ENCODE measurements at places on chromosomes 12 and 14. TPM values are rescaled to one million over a fixed set of nuclear protein-coding genes. Genes with fewer than 3 reads are reported as not detected.

DNA sequence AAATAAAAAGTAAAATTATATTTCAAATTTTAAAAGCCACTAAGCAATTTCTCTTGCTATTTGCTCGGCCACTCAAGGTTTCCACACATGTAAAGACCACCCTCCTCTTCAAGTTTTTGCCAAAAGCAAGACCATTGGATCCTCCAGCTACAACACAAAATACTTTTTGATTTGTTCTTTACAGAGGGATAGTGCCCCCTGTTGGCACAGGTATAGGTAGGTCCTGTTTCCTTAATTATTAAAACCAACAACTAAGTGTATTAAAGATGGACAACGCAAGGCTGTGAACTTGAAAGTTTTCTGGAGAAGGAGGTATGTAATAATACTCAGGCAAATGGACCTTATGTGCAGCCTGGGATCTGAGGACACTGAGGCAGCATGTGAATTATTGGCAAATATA lies 23.8 kb downstream of the ATP6V1D start:
- H3K27ac ChIP-seq = no peak overlapping the region
- H3K27me3 ChIP-seq = no peaks in the 10 kb centered on the region
- no peak overlapping the region for H3K4me3 ChIP-seq
- peaks cover 90% of the 10 kb centered on the region for H3K36me3 ChIP-seq
- H3K4me1 ChIP-seq = no peaks in the 10 kb centered on the region

GRCh38 chr14:71651228-71651627 lies 281.0 kb upstream of the RGS6 start:
- H3K27ac ChIP-seq = peak overlapping the region; percentile 49
- H3K4me1 ChIP-seq = peaks cover 12% of the 10 kb centered on the region
- no peak overlapping the region for H3K4me3 ChIP-seq
- DNase-seq = no peak
- no peaks in the 10 kb centered on the region for H3K27me3 ChIP-seq
- H3K36me3 ChIP-seq = peaks cover 12% of the 10 kb centered on the region

- H3K4me1 ChIP-seq = peaks cover 7% of the 10 kb centered on the region
- H3K4me3 ChIP-seq = no peak overlapping the region
- DNase-seq = no peak
- no peaks in the 10 kb centered on the region for H3K36me3 ChIP-seq
Measured at GRCh38 chr14:96271421-96271762, 15.4 kb downstream of the BDKRB1 start.

DNA sequence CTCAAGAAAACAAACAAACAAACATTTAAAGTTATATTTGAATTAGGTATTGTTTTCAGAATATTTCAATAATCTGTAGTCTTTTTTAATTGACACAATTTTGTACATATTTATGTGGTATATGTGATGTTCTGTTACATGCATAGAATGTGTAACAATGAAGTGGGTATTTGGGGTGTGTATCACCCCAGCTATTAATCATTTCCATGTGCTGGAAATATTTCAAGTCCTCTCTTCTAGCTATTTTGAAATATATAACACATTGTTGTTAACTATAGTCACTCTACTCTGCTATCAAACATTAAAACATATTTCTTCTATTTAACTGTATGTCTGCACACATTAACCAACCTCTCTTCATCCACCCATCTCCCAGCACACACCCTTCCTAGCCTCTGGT lies 32.0 kb upstream of the SIX1 start:
- DNase-seq = no peak
- no peaks in the 10 kb centered on the region for H3K36me3 ChIP-seq
- H3K4me3 ChIP-seq = no peak overlapping the region
- H3K27ac ChIP-seq = no peak overlapping the region
- H3K27me3 ChIP-seq = no peaks in the 10 kb centered on the region

The SLC38A2 gene
- total RNA-seq = 129 TPM

The NTN4 gene
- total RNA-seq = 76.8 TPM

All from left ventricle myocardium inferior (tissue), 1 donor.